Neural progenitor cell (in vitro differentiated cells): ENCODE measurements at places on chromosomes 7 and 10.

DNA sequence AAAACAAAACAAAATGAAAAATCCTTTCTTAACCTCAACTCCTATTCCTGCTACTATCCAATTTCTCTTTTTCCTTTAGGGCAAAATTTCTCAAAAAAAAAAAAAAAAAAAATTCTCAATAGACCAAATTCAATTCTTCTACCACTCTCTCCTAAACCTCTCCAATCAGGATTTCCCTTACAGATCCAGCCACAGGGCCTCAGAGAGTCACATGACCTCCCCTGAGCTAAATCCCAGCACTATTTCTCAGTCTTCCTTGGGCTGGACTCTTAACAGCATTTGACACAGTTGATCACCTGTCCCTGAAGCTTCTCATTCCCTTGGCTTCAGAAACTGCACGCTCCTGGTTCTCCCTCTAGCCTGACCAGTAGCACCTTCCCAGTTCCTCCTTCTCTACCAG, 4.9 kb downstream of the ZNF12 start:
- H3K4me3 ChIP-seq = no peak overlapping the region
- DNase-seq = no peak
- H3K36me3 ChIP-seq = peaks cover 54% of the 10 kb centered on the region
- no peak overlapping the region for H3K27ac ChIP-seq
- H3K4me1 ChIP-seq = peaks cover 9% of the 10 kb centered on the region

DNA sequence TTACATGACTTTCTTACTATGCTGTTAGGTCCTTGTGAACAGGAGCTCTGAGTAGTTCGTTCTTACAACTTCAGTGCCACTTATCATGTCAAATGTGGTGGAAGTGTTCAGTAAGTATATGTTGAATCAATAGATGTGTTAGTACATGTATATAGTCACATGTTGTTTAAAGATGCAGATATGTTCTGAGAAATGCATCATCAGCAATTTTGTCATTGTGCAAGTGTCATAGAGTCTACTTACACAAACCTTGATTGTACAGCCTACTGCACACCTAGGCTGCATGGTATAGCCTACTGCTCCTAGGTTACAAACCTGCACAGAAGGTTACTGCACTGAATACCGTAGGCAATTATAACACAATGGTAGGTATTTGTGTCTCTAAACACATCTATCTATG, 174.8 kb downstream of the GPR37 start:
- H3K4me1 ChIP-seq = peaks cover 7% of the 10 kb centered on the region
- DNase-seq = no peak
- no peaks in the 10 kb centered on the region for H3K36me3 ChIP-seq
- H3K27me3 ChIP-seq = no peaks in the 10 kb centered on the region

- no peaks in the 10 kb centered on the region for H3K4me1 ChIP-seq
- no peaks in the 10 kb centered on the region for H3K36me3 ChIP-seq
- no peak overlapping the region for H3K27ac ChIP-seq
- DNase-seq = no peak
- H3K27me3 ChIP-seq = no peaks in the 10 kb centered on the region
These were observed 121.3 kb downstream of the PPP1R3A start for GRCh38 chr7:113797420-113798010.

DNA sequence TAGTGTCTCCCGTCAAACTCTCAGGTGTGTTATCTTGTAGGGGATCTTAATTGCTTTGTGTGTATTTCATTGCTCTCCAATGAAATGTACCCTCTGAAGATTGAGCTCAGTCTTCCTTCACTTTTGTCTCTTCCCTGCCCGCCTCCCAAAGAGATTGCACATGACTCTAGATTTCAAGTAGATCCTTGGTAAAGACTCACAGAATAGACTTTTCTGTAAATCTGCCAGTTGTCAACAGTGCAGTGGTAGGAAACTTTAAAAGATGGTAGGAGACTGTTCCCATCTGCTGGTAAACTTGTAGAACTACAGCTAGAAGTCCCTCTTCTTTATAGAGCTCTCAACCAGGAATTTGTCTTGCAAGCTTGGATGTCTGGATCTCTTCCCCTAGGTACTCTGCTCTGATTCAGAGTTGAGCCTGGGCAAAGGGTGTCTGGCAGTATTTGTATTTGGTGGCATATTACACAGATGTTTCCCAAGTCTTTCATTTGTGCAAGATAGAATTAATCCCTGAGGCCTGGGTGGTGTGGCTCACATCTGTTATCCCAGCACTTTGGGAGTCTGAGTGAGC, 9.6 kb downstream of the CCL26 start:
- no peak overlapping the region for H3K4me3 ChIP-seq
- H3K4me1 ChIP-seq = no peaks in the 10 kb centered on the region
- no peaks in the 10 kb centered on the region for H3K27me3 ChIP-seq
- peak; percentile 69 for DNase-seq
- no peak overlapping the region for H3K27ac ChIP-seq
- no peaks in the 10 kb centered on the region for H3K36me3 ChIP-seq

GRCh38 chr10:1596482-1597099, 140.7 kb downstream of the ADARB2 start:
- no peaks in the 10 kb centered on the region for H3K4me1 ChIP-seq
- no peak overlapping the region for H3K4me3 ChIP-seq
- DNase-seq = no peak
- H3K36me3 ChIP-seq = no peaks in the 10 kb centered on the region
- no peak overlapping the region for H3K27ac ChIP-seq
- no peaks in the 10 kb centered on the region for H3K27me3 ChIP-seq

DNA sequence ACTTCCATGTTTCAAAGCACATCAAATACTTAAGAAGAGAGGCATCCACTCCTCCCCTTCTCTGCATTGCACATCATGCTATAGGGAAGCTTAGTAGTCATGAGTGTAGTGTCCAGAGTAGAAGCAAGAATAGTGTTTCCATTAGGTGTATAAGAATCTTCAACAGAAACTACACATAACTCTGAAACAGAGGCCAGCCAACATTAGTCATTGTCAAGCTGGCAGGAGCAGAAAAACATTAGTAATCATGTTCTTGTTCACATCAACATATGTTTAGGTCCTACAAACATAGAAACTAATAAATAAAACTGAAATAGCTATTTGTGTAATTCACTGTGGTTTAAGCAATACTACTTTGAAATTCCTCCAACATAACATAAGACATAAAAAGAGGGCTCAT, 370.2 kb downstream of the PPP1R3A start:
- no peaks in the 10 kb centered on the region for H3K36me3 ChIP-seq
- no peak overlapping the region for H3K4me3 ChIP-seq
- no peak overlapping the region for H3K27ac ChIP-seq
- no peaks in the 10 kb centered on the region for H3K4me1 ChIP-seq

DNA sequence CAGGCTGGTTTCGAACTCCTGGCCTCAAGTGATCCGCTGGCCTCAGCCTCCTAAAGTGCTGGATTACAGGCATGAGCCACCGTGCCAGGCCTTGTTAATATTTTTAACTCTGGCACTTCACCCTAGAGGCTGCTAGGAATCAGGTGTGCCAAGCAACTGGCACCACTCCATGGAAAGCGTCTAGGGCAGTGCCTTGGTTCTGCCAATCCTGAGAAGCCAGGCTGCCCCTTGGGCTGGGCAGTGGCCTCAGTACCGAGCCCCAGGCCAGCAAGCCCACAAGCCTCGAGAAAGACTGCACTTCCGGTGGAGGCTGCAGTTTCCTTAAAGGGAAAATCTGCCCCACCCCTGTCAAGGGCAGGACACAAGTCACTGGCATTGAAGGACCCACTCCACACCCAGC, 11.3 kb downstream of the ALKBH4 start:
- no peak overlapping the region for H3K27ac ChIP-seq
- no peak for DNase-seq
- H3K4me3 ChIP-seq = no peak overlapping the region
- peaks cover 9% of the 10 kb centered on the region for H3K4me1 ChIP-seq
- no peaks in the 10 kb centered on the region for H3K27me3 ChIP-seq

GRCh38 chr10:55374917-55375316, 573.9 kb upstream of the PCDH15 start:
- H3K4me1 ChIP-seq = peaks cover 18% of the 10 kb centered on the region
- H3K36me3 ChIP-seq = no peaks in the 10 kb centered on the region
- no peak overlapping the region for H3K4me3 ChIP-seq

DNA sequence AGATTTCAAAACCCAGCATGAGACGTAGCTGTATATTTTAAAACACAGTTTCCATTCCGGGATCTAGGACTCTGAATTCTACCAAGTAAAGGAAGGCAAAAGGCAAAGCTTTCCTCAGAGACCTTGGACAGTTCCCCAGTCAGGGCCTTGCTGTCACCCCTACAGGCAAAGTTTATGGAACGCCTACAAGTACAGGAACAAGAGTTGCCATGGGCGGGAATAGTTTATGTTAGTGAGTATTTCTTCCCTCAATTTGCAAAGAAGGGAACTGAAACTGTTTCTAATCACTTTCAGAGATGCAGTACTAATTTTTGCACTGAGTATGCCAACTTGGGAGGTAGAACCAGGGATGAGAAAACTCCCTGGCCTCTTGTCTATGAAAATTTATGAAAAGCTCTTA, 68.2 kb upstream of the LRGUK start:
- H3K27ac ChIP-seq = no peak overlapping the region
- no peak overlapping the region for H3K4me3 ChIP-seq
- peak; percentile 22 for DNase-seq
- no peaks in the 10 kb centered on the region for H3K36me3 ChIP-seq

GRCh38 chr10:36612436-36612835, 513.0 kb upstream of the ANKRD30A start:
- peak; percentile 15 for DNase-seq
- no peaks in the 10 kb centered on the region for H3K27me3 ChIP-seq
- no peaks in the 10 kb centered on the region for H3K4me1 ChIP-seq
- H3K36me3 ChIP-seq = no peaks in the 10 kb centered on the region

- no peak overlapping the region for H3K27ac ChIP-seq
- DNase-seq = no peak
- H3K4me1 ChIP-seq = no peaks in the 10 kb centered on the region
These were observed 59.7 kb upstream of the TBX20 start for GRCh38 chr7:35313575-35313974.

- no peak overlapping the region for H3K4me3 ChIP-seq
- H3K27ac ChIP-seq = no peak overlapping the region
- H3K36me3 ChIP-seq = no peaks in the 10 kb centered on the region
These were observed 63.2 kb downstream of the KCNMA1 start for GRCh38 chr10:77574438-77574837.

DNA sequence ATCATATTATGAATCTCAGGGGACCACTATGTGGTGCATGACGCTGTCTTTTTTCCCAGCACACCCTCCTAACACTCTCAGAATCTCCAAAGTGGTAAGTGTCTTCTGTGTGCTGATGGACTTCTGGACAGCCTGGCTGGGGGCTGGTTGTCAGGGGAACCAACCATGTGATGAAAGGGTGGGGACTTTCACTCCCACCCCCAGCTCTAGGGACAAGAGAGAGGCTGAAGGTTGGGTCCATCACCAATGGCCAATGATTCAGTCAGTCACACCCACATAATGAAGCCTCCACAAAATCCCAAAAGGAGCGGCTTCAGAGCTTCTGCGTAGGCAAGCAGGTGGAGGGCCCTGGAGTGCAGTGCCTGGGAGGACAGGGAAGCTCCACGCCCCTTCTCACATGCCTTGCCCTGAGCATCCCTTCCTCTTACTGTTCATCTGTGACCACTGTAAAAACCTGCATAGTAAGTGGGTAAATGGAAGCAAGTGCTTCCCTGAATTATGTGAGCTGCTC, 44.6 kb downstream of the RASGEF1A start:
- DNase-seq = no peak
- H3K4me3 ChIP-seq = no peak overlapping the region
- no peaks in the 10 kb centered on the region for H3K4me1 ChIP-seq
- H3K36me3 ChIP-seq = no peaks in the 10 kb centered on the region

DNA sequence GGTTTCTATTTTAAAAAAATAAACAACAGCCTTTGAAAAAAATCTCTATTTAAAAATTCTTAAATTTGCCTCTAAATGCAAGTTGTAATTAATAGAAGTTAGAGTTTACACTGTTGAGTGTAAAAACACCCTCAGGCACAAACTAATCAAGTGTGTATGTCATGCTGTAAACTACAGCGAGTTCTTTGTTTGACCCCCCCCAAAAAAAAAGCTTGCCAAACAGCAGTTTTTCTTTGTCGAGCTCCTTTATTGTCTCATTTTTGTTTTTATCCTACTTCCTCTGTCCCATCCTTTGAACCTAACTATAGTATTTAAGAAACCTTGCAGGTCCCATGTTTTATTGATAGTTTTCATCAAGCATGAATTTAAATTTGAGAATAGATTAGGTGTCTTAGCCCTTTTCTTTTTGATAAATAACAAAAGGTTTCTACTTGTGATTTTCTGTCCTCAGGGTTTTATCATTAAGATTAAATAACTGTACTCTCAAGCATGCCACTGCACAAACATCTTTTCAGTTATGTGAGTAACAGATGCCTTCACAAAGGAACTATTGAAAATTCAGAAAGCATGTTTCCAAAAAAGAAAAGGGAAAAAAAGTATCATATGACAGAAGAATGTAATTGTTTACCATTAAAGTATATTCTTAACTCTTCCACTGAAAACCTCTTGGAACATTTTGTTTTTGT, 176.0 kb downstream of the ARID5B start:
- H3K27ac ChIP-seq = no peak overlapping the region
- DNase-seq = no peak
- H3K27me3 ChIP-seq = no peaks in the 10 kb centered on the region

GRCh38 chr7:11177793-11178192, 204.1 kb downstream of the PHF14 start:
- no peaks in the 10 kb centered on the region for H3K27me3 ChIP-seq
- no peak overlapping the region for H3K4me3 ChIP-seq
- no peak for DNase-seq
- no peak overlapping the region for H3K27ac ChIP-seq
- H3K4me1 ChIP-seq = no peaks in the 10 kb centered on the region
- no peaks in the 10 kb centered on the region for H3K36me3 ChIP-seq
